ENCODE measurements at places on chromosomes 12 and 14.

- DNase-seq: no peak
These were observed 24.6 kb upstream of the ITPR2 start for GRCh38 chr12:26857465-26858176.

DNA sequence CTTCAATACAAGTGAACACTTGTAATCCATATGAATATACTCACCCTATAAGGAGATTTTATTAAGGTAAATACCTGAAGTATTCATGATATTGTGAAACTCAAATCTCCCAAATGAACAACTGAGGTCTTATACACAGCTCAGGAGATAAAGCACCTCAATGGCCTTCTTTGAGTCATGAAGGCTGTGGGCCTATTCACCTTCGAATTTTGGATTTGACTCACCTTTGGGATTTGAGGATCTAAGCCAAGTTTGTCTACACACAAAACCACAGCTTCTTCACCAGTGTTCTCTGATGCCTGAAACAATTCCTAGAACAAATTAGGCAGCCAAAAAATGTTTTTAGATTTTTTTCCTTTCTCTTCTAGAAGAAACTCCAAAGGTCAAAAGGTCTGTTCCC is 194.1 kb downstream of the NUAK1 start:
- DNase-seq: no peak

- DNase-seq: no peak
These were observed 4.3 kb downstream of the TEDC1 start for GRCh38 chr14:105495101-105495989.

DNA sequence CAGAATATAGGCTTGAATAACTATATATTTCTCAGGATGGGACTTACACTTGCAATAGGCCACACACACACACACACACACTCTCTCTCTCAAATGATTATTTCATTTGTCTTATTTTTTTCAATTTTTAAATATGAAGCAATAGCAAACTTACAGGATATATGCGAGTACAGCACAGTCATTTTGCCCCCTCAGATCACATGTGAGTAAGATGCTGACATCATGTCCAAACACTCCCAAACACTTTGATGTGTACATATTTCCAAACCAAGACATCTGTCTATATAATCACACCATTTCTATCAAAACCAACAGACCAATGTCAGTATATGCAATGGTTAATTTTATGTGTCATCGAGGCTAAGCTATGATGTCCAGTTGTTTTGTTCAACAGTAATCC is 1535.9 kb upstream of the FLRT2 start:
- DNase-seq: no peak

DNA sequence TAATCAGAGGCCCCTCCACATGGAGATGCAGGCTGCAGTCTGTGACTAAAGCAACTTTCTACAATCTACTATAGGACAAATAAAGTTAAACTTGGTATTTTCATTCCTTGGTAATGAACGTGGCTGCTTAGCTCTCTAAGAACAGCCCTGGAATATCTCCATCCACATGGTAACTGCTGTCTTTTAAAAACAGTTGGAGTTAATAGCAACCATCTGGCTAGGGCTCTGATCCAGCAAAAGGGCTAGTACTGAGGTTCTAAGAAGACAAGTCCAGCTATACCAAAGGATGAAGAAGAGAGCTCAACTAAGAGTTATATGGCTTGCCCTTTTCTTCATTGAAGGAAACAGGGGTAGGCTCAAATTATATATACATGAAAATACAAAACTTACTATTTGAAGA is 920.1 kb downstream of the FLRT2 start:
- no peak for DNase-seq

- no peak for DNase-seq
These were observed 12.0 kb downstream of the CFAP73 start for GRCh38 chr12:113161415-113162016.

DNA sequence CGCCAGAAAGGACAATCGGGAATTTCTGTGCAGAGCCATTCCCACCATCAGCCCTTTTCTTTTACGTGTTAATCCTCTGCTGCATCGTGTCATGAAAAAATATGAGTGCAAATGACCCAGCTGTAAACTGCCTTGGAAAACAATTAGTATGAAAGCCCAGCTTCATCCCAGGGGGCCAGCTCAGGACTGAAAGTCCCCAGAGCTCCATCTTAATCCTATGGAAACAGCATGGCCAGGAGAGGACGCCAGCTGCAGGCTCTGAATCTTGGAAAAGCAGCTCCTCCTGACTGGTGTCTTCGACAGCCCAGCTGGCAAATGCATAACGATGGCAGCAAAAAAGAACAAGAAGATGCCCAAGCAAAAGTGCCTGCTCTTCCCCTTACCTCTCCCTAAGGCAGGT is 191.5 kb downstream of the NTF3 start:
- no peak for DNase-seq

GRCh38 chr12:129064209-129064855 is 211.1 kb downstream of the GLT1D1 start:
- DNase-seq: no peak

DNA sequence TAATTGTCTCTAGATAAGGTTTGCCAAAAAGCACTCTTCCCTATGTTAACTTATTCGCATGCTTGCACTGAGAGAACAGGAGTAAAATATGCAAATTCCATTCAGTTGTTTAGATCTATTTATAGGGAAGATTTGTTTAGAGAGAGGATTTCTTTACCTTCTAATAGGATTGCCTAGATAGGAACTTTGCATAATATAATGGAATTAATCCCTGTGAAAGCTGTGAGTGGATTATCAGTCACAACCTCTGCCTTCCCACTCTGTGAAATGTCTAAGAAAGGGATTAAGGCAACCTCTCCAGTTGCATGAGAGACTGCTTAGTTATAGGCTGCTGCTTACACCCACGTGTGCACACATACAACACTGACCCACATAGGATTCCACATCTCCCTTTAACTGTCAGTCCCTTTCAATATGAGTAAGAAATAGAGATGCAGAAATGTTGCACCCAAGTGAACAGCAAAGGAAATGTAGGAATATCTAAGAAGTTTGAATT is 83.2 kb downstream of the ALG10B start:
- DNase-seq: no peak

DNA sequence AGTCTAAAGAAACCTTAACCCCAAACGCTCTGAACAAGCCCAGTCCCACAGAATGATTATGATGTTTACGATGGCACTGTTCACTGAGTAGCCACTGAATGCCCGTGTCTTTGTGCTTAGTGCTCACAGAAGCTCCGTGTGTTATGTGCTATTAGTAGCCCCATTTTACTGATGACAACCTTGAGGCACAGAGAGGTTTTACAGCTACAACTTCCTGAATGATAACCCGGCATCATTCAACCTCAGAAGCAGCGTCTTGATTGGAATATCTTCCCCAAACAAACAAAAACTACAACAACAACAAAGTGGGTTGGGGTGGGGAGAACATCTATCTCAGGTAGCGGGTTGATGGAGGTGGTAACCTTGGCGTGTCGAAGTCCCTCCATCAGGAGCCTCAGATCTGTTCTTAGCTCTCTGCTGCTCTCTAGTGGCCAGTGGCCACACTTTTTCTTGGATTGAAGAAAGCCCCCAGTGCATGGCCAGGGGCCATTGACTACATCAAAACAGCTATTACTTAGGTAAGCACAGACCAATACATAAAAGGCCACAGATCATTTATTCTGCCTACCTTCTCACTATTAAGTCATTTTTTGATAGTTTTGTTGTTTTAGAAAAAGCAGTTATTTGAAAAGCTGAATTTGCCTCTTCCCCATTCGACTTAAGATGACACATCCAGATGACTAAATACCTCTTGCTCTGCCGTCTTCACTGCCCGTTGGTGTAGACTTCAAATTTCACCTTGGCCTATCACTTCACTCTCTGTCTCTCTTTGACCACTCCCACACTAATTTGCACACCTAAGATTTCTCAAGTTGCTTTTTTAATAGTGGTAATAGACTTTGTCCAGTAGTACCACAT is 376.9 kb downstream of the GALC start:
- no peak for DNase-seq

GRCh38 chr12:12685305-12685704 is 10.7 kb downstream of the GPR19 start:
- no peak for DNase-seq

- DNase-seq: no peak
These were observed 133.8 kb downstream of the SAMD4A start for GRCh38 chr14:54700717-54701116.

- DNase-seq: no peak
These were observed 64.5 kb downstream of the CRADD start for GRCh38 chr12:93741659-93742109.

- no peak for DNase-seq
These were observed 40.7 kb downstream of the WNK1 start for GRCh38 chr12:793037-793436.

DNA sequence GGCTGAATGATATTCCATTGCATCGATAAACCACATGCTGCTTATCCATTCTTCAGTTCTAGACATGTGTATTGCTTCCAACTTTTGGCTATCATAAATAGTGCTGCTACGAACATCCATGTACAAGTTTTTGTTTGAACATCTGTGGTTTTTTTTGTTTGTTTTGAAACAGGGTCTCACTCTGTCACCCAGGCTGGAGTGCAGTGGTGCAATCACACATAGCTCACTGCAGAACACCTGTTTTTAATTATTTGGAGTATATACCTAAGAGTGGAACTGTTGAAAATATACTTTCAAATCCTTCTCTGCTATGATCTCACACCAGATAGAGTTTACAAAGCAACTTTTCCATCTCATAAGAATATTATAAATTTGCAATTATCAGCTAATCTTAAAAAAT is 124.2 kb downstream of the TTC7B start:
- no peak for DNase-seq

- DNase-seq: no peak
These were observed 49.8 kb downstream of the RIN3 start for GRCh38 chr14:92563359-92563758.

GRCh38 chr14:96626916-96627315 is 124.7 kb downstream of the PAPOLA start:
- DNase-seq: no peak

DNA sequence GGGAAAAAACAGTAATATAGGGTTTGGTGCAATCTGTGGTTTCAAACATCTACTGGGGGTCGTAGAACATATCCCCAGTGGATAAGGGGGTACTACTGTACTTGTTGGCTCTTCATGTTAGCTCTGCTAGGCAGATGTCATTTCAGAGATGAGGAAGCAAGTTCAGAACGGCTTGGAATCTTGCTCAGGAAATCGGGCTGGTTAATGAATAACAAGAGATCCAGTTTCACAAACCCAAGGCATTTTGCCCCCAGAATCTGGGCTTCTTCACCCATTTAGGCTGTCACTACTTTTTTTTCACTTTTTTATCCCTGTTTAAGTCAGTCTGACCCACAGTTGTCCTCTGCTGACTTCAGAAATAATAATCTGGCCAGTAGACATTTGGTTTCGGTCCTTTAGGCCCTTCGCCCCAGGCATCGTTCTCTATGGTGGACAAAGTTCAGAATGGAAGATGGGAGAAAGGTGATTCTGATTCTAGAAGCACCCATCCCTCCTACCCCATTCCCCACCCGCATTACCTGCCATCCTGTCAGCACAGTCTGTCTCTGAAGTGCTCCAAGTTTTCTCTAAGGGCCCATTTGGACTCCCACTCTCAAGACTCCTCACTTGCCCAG is 4.5 kb downstream of the SUOX start:
- DNase-seq: no peak

GRCh38 chr14:81682134-81682533 is 148.5 kb upstream of the SEL1L start:
- no peak for DNase-seq

- DNase-seq: no peak
These were observed 399.2 kb downstream of the IPO8 start for GRCh38 chr12:30296486-30296885.

DNA sequence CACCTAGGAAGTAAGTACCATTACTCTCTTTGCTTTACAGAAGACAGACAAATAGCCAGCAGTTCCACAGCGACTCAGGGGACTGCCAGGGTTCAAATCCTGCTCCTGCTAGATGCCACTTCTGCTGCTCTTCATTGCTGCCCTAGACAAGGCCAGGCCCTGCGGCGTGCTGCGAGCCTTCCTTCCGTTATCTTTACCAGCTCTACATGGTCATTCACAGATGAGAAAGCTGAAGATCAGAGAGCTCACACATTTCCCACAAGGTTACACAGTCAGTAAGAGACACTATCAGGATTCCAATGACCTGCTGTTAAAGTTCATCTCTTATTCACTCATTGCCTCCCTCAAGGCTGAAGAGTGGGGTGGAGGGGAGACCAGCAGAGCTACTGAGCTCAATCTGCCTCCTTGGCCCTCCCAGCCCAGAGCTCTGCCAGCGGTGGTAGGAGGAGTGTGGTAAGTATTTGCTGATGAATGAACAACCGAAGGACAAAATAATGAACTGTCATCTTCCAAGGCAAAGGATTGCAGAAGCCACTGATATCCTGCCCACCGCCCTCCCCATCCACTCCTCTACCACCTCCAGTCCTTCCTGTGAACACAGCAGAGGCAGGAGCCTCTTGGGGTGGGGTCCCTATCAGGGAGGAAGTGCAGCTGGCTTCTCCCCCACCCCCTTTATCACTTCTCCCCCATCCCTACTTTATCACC is 14.6 kb upstream of the HDAC7 start:
- no peak for DNase-seq

DNA sequence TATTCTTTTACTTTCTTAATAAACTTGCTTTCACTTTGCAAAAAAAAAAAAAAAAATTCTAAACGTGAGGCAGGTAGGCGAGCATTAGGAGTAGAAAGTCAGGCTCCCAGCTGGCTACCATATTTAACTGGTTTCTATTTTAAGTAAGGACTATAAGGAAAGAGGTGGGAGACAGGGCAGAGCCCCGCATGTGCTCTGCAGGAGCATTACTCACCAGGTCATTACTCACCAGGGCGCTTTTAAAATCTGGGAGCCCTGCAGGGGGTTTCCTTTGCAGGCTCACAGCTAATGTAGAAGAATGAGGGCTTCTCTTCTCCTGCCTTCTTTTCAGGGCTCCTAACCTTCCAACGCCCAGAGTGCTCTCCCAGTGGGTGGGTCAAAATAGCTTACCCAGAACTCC is 14.0 kb upstream of the DPF3 start:
- no peak for DNase-seq

GRCh38 chr12:67414011-67414715 is 145.0 kb downstream of the CAND1 start:
- no peak for DNase-seq

DNA sequence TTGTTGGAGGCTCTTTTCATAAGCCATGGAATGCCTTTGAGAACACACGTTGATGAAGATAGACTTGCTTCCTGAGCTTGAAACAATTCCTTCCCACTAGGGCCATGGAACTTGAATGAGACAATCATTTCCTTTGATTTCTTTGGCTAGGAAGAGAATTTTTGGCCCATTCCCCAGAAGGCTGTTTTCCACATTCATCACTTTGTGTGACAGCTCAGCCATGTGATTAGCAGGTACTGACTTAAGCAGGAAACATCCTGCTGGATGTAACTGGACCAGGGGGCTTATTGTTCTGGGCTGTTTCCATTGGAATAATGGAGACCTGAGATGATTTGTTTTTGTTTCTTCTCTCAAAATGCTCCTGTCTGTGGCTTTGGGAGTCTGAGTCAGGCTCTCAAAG is 469.8 kb upstream of the SEL1L start:
- no peak for DNase-seq

All from T-helper 9 cell (primary cell).